ENCODE measurements at places on chromosomes 1 and 21.

GRCh38 chr1:11046270-11046566, 821 bp downstream of the MASP2 start:
- no peak for DNase-seq
- H3K27ac ChIP-seq, result no peak overlapping the region
- no peaks in the 10 kb centered on the region for H3K4me1 ChIP-seq
- no peak overlapping the region for H3K4me3 ChIP-seq
- no peaks in the 10 kb centered on the region for H3K36me3 ChIP-seq

DNA sequence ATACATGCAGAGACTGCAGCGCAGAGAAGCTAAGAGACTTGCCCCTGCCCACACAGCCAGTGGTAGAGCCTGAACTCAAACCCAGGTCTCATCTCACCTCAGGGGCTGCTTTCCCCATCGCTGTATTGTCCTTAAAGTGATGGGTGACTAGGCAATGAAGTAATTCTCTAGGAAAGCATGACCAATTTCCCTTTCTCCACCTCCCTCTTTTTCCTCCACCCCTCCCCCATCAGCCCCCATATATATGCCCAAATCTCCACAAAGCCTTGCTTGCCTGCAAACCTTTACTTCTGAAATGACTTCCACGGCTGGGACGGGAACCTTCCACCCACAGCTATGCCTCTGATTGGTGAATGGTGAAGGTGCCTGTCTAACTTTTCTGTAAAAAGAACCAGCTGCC, at the start of gene IL24:
Gene IL24, plus strand, starts transcription at position 269 of the 400 bp plus-strand sequence. CDS start 390 bp downstream, outside the sequence.
- H3K36me3 ChIP-seq, result no peaks in the 10 kb centered on the region
- no peaks in the 10 kb centered on the region for H3K27me3 ChIP-seq
- DNase-seq, result no peak
- peak within 1 kb of the TSS; percentile 98 for H3K27ac ChIP-seq

- H3K27me3 ChIP-seq, result no peaks in the 10 kb centered on the region
- DNase-seq, result no peak
- no peak overlapping the region for H3K4me3 ChIP-seq
- H3K36me3 ChIP-seq, result no peaks in the 10 kb centered on the region
- H3K27ac ChIP-seq, result no peak overlapping the region
Observed at GRCh38 chr1:85396194-85396593, 68.8 kb downstream of the DDAH1 start.

DNA sequence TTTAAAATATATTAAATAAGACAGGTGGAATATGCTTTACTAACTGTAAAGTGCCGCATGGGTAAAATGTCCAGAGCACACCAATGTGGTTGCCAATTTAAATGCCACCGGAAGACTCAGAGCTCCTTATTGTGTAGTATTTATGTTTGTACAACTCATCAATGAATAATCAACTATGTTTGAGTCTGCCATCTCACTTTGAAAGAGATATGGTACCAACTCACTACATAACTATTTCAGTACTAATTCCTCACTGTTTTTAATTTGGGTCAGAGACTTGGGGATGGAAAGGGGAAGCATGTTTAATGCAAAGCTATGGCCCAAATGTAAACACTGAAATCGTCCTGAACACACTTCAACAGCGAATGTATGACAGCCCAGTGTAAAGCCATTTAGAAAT, 144.8 kb downstream of the NR5A2 start:
- H3K36me3 ChIP-seq, result no peaks in the 10 kb centered on the region
- no peak overlapping the region for H3K27ac ChIP-seq
- peaks cover 14% of the 10 kb centered on the region for H3K4me1 ChIP-seq
- H3K4me3 ChIP-seq, result no peak overlapping the region
- DNase-seq, result no peak

DNA sequence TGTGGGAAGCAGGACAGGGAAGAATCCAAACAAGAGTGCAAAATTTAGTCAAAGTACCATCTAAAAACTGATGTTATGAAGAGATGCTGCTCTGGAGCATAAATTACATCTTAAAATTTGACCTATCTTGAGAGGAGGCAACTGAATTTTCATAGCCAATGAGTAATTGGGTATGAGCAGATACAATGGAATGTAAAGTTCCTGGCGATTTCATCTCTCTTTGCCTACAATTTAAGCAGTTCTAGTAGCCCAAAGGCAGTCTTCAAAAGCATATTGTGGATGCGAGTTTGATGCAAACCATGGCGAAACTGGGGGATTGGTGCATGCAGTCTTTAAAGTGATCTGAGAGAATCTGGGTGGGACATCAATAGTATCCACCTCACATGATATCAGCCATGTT, 1265.9 kb downstream of the BRINP3 start:
- H3K27me3 ChIP-seq, result no peaks in the 10 kb centered on the region
- no peaks in the 10 kb centered on the region for H3K4me1 ChIP-seq
- no peaks in the 10 kb centered on the region for H3K36me3 ChIP-seq
- H3K4me3 ChIP-seq, result no peak overlapping the region
- DNase-seq, result no peak

DNA sequence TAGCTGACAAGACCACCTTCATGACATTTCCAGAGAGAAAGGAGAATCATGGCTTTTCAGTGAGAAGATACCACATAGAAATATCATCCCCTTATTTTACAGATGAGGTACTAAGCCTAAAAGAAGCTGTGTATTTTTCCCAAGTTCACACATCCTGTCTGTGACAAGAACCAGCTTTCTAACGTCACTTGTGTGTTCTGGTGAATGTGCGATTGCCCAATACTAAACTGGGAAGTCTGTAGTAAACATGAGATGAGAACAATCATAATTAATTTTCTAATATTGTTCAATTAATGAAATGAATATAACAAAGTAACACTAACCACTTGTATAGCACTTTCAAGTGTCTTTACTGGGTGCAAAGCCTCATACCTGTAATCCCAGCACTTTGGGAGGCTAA, 46.0 kb downstream of the PTGER3 start:
- H3K4me1 ChIP-seq, result no peaks in the 10 kb centered on the region
- no peak for DNase-seq
- no peaks in the 10 kb centered on the region for H3K36me3 ChIP-seq
- H3K27ac ChIP-seq, result no peak overlapping the region

DNA sequence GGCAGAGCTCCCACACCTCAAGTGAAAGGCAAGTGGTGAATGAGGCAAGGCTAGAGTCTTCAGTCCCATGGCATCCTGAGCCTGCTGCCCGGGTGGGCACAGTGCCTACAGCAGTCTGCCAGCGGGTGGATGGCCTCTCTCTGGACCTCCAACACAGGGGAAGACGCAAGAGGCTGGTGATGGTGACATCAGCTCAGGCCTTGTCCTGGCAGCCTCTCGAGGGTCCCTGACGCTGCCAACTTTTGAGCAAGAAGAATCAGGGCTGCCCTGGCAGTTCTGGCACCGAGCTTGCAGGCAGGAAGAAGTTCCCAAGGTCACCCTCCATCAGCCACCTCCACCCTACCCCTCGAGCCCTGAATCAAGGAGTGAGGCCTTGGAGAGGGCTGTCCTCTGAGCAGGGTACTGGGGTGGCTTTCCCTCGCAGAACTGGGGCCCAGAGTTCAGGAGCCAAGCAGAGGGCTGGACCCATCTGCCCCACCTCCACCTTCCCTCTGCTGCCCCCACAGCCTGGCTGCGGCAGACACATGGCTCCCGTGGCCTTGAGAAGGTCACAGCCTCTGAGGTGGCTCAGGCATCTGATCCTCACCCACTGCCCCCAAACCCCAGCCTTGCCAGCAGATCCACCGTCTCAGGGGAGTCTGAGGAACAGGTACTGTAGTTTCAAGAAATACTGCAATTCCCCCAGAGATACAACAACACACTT, 5.8 kb downstream of the RAP1GAP start:
- H3K4me1 ChIP-seq, result no peaks in the 10 kb centered on the region
- H3K36me3 ChIP-seq, result no peaks in the 10 kb centered on the region
- DNase-seq, result no peak
- H3K4me3 ChIP-seq, result no peak overlapping the region

- H3K36me3 ChIP-seq, result no peaks in the 10 kb centered on the region
- peaks cover 31% of the 10 kb centered on the region for H3K4me1 ChIP-seq
- peak overlapping the region; percentile 88 for H3K27ac ChIP-seq
- DNase-seq, result no peak
- no peak overlapping the region for H3K4me3 ChIP-seq
Observed at GRCh38 chr1:14137411-14138134, 437.6 kb downstream of the PRDM2 start.

DNA sequence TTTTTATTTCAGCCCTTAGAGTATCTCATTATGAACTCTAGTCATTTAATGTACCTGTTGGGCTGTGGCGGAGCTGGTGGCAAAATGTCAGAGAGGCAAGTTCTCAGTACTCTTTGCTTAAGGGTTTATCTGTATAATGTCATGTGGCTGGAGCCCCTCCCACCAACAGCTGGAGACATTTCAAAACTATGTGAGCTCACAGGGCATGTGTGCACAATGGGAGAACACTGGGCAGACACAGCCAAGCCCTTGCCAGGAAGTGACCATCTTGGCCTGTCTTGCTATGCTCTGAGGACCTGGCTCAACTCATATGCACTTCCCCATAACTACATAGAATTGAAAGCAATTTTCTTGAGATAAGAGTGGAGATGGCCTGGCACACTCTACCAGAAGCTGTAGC, 296.4 kb downstream of the PTPRU start:
- H3K36me3 ChIP-seq, result no peaks in the 10 kb centered on the region
- DNase-seq, result no peak
- H3K4me3 ChIP-seq, result no peak overlapping the region
- no peak overlapping the region for H3K27ac ChIP-seq
- H3K27me3 ChIP-seq, result no peaks in the 10 kb centered on the region

GRCh38 chr21:44365251-44365966, 12.0 kb downstream of the TRPM2 start:
- no peak overlapping the region for H3K4me3 ChIP-seq
- H3K27me3 ChIP-seq, result peaks cover 14% of the 10 kb centered on the region
- peak; percentile 33 for DNase-seq
- no peaks in the 10 kb centered on the region for H3K4me1 ChIP-seq
- no peaks in the 10 kb centered on the region for H3K36me3 ChIP-seq

GRCh38 chr1:211695135-211695816, 19.9 kb upstream of the NEK2 start:
- H3K36me3 ChIP-seq, result no peaks in the 10 kb centered on the region
- H3K27ac ChIP-seq, result no peak overlapping the region
- no peaks in the 10 kb centered on the region for H3K27me3 ChIP-seq
- DNase-seq, result no peak
- no peak overlapping the region for H3K4me3 ChIP-seq
- no peaks in the 10 kb centered on the region for H3K4me1 ChIP-seq

DNA sequence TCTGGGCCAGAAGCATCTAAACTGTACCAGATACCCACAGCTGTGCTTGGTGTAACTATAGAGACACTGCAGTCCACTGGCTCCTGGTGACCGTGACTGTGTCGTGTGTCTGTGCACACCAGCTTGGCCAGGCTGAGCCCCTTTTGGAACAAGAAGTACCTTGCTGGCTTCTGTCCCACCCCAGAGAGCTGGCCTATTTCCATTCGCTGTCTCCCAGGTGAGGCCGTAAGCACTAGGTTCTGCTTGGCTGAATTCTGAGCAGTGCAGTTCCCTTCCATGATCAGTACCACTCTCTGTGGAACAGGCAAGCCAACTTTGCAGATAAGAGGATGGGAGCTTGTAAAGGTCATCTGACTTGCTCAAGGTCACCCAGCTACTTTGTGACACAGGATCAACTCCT, 119.9 kb upstream of the DNAH14 start:
- no peaks in the 10 kb centered on the region for H3K36me3 ChIP-seq
- DNase-seq, result no peak
- H3K4me1 ChIP-seq, result no peaks in the 10 kb centered on the region
- H3K27me3 ChIP-seq, result no peaks in the 10 kb centered on the region

DNA sequence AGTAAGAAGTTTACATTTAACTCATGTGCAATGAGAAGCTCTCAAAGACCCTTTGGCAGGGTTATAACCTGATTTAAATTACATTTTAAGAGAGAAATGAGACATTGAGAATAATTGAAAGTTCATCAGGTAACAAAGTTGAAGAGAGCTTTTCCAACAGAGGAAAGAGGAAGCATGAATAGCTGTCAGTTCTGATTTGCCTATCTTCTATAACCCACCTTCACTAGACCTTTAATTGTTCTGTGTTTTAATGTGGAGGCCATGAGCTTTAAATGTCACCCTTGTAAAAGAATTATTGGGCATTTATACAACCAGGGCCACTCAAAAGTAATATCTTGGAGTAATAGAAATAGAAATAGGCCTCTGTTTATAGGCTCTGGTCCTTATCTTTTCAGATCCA, 9.3 kb upstream of the FCRL1 start:
- no peak overlapping the region for H3K27ac ChIP-seq
- peaks cover 14% of the 10 kb centered on the region for H3K27me3 ChIP-seq
- no peak overlapping the region for H3K4me3 ChIP-seq

DNA sequence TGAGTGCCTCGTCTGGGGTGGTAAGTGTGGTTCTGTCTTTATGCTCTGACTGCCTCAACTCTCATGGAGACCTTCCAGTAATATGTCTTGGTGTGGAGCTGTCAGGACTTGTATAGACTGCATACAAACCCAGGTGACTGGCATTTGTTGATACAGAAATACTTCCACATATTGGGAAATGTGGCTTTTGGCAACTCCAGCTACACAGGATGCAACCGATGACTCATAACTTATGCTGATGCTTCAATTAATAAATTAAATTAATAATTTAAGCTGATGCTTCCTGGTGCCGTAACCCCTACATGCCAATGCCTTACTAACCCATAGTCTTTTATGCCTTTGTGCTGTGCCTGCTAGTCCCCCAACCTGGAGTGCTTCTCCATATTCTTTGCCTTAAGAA, 72.3 kb upstream of the ARTN start:
- no peak for DNase-seq
- no peaks in the 10 kb centered on the region for H3K36me3 ChIP-seq

GRCh38 chr1:113928941-113929749, at the start of gene HIPK1:
HIPK1 (plus strand) TSS chr1:113929324.
- H3K4me1 ChIP-seq, result peaks cover 16% of the 10 kb centered on the region
- peak within 1 kb of the TSS; percentile 84 for H3K4me3 ChIP-seq
- H3K27ac ChIP-seq, result peak within 1 kb of the TSS; percentile 46
- H3K27me3 ChIP-seq, result no peaks in the 10 kb centered on the region
- H3K36me3 ChIP-seq, result no peaks in the 10 kb centered on the region
- DNase-seq, result peak; percentile 87

DNA sequence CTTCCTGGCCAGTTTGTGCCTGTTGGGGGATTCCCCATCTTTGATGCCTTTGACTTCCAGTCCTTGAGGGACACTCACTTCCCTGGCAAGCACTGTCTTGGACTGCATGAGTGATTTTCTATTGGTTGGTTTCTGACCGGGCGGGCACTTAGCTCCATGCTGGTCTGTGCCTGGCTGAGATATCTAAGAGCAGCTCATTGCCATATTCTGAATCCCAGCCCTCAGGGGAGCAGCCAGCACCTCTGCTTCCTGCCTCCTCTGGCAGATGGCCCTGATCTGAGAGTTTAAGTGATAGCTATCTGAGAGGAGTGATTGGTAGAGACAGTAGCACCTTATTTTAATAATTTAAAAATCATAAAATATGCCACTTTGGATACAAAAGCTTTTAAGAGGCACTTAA, 52.5 kb downstream of the DISC1 start:
- DNase-seq, result no peak
- no peak overlapping the region for H3K27ac ChIP-seq
- no peak overlapping the region for H3K4me3 ChIP-seq
- H3K4me1 ChIP-seq, result no peaks in the 10 kb centered on the region
- no peaks in the 10 kb centered on the region for H3K27me3 ChIP-seq
- H3K36me3 ChIP-seq, result no peaks in the 10 kb centered on the region
